ENCODE measurements at places on chromosomes 11 and 22. TPM values are rescaled to one million over a fixed set of nuclear protein-coding genes. Genes with fewer than 3 reads are reported as not detected.

The MB gene
- polyA plus RNA-seq, result 8,931 TPM

The RIBC2 gene
- polyA plus RNA-seq, result 0.06 TPM

The OR4B1 gene
- not detected for polyA plus RNA-seq

The CSNK2A3 gene
- polyA plus RNA-seq, result not detected

The GDPD5 gene
- polyA plus RNA-seq, result 10.3 TPM

The CHRM1 gene
- not detected for polyA plus RNA-seq

- DNase-seq, result no peak
Observed at GRCh38 chr11:131745405-131745804, 375.0 kb downstream of the NTM start.

- DNase-seq, result no peak
Observed at GRCh38 chr11:16813126-16813525, 74.7 kb downstream of the C11orf58 start.

- peak; percentile 35 for DNase-seq
Observed at GRCh38 chr11:208917-209260, 1.4 kb downstream of the RIC8A start.

- DNase-seq, result no peak
Observed at GRCh38 chr11:30573951-30574350, 12.2 kb downstream of the MPPED2 start.

DNA sequence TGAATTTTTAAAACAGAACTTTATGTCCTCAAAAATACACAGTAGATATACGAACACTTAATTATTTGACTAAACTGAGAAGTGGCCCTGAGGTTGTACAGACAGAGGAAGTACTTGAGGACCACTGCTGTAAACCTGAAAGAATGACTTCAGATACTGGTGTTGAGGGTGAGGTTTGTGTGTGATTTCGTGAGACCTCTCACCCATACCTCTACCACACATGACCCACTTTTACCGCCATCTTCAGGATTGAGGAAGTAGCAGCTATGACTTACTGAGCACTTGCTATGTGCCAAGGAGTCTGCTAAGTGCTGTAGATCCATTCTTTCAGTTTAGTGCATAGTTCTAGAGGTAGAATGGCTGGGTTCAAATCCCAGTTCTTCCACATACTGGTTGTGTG, 21.9 kb downstream of the MMP13 start:
- no peak for DNase-seq

GRCh38 chr11:34997952-34998528, 81.6 kb downstream of the PDHX start:
- DNase-seq, result no peak

DNA sequence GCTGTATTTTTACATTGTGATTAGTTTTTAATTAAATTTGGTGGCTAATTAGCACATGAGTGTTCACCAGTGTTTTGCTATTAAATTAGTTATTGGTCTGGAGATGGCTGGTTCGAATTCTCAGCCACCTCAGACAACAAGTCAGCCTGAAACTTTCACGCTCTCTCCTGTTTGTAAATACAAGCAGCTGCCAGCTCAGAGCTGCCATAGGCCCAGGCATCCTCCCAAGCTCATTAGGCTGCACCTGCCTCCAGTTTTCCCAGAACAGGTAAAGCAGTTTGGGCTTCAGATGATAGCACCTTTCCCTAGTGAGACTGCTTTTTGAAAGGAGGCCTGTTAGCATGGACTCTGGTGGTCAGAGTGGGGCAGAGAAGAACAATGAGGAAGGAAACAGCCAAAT, 156.8 kb downstream of the NAV2 start:
- no peak for DNase-seq

DNA sequence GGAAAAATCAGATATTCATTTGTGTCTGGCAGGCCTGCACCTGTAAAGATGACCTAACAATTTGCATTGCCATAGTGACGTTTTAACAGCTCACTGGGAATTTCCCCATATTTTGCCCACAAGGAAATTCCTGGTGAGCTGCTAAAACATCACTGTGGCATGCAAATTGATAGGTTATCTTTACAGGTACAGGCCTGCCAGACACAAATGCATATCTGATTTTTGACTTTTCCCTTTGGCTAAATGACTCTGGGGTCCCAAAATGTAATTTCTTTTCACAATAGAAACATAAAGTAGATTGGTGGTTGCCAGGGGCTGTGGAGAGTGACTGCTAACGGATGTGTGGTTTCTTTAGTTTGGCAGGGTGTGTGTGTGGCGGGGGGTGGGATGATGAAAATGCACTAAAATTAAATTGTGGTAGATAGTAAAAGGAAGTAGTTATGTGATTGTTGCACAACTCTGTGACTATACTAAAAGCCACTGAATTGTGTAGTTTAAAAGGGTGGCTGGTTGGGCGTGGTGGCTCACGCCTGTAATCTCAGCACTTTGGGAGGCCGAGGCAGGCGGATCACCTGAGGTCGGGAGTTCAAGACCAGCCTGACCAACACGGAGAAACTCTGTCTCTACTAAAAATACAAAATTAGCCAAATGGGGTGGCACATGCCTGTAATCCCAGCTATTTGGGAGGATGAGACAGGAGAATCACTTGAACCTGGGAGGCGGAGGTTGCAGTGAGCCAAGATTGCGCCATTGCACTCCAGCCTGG, 18.5 kb upstream of the FEZ1 start:
- no peak for DNase-seq

- no peak for DNase-seq
Observed at GRCh38 chr22:29393019-29393608, 4.7 kb upstream of the AP1B1 start.

Data from heart right ventricle (tissue), 16 donors.